ENCODE measurements at places on chromosomes 6 and 20.

- no peak for DNase-seq
These were observed 72.4 kb downstream of the SHLD1 start for GRCh38 chr20:5822569-5822968.

GRCh38 chr20:22307409-22307808 is 277.0 kb downstream of the FOXA2 start:
- DNase-seq = no peak

DNA sequence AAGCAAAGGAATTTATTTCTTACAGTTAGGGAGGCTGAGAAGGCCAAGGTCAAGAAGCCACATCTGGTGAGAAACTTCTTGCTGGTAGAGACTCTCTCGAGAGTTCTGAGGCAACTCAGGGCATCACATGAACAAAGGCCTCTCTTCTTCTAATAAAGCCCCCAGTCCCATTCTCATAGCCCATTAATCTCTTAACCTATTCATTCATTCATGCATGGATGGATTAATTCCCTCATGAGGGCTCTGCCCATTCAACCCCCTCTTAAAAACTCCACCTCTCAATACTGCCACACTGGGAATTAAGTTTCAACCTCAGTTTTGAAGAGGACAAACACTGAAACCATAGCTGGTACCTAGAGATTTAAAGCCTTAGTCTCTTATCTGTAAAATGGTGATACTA is 217.9 kb upstream of the SPTLC3 start:
- no peak for DNase-seq

- no peak for DNase-seq
These were observed 53.0 kb downstream of the ERMARD start for GRCh38 chr6:169804427-169804826.

DNA sequence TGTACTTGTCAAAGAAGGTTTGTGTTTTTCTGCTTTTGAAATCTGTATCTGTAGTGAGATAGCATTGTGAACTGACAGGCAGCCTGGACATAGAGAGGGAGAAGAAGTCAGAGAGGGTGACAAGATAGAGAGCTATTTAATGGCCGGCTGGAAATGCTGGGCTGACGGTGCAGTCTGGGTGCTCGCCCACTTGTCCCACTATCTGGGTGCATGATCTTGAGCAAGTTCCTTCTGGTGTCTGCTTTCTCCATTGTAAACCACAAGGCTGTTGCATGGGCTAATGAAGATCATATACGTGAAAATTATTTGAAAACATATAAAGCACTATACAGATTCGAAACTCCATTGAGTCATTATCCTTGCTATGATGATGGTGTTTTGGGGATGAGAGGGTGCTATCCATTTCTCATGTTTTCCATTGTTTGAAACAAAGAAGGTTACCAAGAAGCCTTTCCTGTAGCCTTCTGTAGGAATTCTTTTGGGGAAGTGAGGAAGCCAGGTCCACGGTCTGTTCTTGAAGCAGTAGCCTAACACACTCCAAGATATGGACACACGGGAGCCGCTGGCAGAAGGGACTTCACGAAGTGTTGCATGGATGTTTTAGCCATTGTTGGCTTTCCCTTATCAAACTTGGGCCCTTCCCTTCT is 18.4 kb downstream of the CD83 start:
- DNase-seq = no peak

GRCh38 chr6:15586503-15586902 is 76.3 kb downstream of the DTNBP1 start:
- no peak for DNase-seq

DNA sequence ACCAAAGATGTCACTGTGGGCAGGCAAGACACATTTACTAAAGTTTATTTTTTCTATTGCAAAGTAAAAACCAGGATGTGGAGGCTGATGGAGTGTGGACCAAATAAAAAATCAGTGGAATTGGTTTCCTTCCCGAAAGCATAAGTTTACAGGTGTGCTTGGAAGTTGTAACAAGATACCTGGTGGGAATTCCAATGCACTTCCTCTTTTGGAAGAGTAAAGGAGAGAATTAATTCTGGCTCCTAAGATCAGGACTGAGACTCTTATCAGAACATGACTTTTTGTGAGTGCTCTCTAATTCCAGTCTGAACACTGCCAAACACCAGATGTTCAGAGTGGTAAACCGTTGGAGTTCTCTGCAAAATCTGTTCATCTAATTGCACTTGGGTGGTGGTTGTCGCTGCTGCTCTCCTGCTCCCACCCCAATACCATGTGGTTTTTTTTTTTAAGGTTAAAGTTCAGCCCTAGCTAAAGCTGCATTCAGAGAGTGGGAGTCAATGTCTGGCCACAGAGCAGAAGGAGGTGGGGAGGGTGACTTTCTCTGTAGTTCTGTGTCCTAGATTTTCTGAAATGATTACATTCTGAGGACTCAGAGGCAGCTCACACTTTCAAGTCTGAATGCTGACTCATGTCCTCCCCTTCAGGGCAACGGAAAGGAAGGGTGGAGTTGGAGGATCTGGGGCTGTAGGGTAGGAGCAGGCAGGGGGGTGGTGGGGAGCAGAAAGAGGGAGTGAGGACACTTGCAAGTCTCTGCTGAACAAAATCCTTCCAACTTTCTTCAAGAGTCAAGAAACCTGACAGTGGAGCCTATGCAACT is 275.8 kb upstream of the PRDM1 start:
- DNase-seq = peak; percentile 72

DNA sequence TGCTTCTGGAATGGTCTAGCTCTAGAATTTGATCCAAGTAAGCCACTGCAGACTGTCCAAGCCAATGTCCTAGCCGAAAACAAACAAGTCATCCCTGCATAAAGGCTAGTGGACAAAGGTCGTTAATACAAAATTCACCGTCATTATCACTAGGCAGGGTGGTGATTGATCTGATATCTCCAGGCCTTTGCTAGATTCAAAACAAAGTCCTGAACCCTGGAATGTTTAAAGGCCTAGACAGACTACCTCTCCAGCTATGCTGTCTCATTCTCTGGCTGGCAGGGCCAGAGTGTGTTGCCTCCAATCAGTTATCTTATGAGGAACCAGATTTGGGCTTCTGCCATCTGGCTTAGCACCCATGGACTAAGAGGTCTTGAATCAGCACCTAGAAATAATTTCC is 38.3 kb downstream of the MAP7 start:
- no peak for DNase-seq

GRCh38 chr6:69624944-69625343 is 171.9 kb downstream of the LMBRD1 start:
- no peak for DNase-seq

- DNase-seq = no peak
These were observed 26.1 kb downstream of the OR2B2 start for GRCh38 chr6:27886073-27886472.

All from HS-5 (cell line).